ENCODE measurements at places on chromosomes 4 and X. TPM values are rescaled to one million over a fixed set of nuclear protein-coding genes. Genes with fewer than 3 reads are reported as not detected.

GPR143 gene
- polyA plus RNA-seq: 0.21 TPM

DNA sequence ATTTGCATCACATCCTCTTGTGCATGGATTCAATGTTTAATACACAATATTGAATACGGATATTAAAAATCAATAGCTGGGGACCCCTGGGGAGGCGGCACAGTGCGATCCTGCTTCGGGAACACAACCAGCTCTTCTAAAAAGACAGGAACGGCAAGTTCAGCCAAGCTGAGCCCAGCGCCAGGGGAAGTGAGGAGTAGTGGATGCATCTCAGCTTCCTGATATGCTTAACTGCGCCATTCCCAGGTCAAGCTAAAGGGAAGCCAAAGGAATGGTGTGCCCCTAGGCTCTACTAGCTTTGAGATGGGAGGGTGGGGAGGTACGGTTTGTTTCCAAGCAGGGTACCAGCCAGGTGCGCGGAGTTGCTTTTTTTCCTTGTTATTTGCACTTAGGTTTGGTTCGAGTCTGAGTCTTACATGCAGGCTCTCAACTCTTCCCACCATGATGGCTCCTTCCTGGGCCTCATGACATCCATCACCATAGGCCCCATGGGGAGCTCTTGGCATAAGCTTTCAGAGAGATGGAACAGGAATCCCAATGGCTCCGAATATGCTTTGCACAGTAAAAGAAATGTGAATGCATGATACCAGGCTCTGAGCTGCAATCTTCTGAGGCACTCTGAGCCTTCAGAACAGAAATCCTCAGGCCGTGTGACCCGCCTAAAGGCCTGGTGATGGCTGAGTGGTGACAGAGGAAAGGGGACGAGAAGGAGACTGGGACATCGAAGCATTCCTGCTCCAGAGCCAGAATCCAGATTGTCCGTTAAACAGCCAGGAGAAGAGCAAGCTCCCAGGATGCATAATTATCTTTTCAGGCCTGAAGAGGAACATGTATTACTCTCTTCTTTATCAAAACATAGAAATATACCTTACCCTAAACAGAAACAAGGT lies 51.8 kb upstream of the BCOR start:
- no peaks in the 10 kb centered on the region for H3K36me3 ChIP-seq
- no peak overlapping the region for H3K27ac ChIP-seq
- H3K27me3 ChIP-seq: no peaks in the 10 kb centered on the region

- H3K4me1 ChIP-seq: no peaks in the 10 kb centered on the region
- no peak overlapping the region for H3K27ac ChIP-seq
- H3K4me3 ChIP-seq: no peak overlapping the region
Measured at GRCh38 chrX:20664131-20664530, 397.4 kb upstream of the RPS6KA3 start.

- no peak for DNase-seq
- no peaks in the 10 kb centered on the region for H3K27me3 ChIP-seq
- no peak overlapping the region for H3K4me3 ChIP-seq
Measured at GRCh38 chr4:95398217-95398616, 150.6 kb downstream of the UNC5C start.

GRCh38 chr4:141406237-141406636 lies 185.5 kb downstream of the ZNF330 start:
- no peak for DNase-seq
- no peak overlapping the region for H3K27ac ChIP-seq
- no peaks in the 10 kb centered on the region for H3K27me3 ChIP-seq
- no peaks in the 10 kb centered on the region for H3K36me3 ChIP-seq
- no peak overlapping the region for H3K4me3 ChIP-seq
